ENCODE measurements at places on chromosomes 1 and 21.

GRCh38 chr1:226778657-226779058 lies 39.6 kb upstream of the ITPKB start:
- peak; percentile 92 for DNase-seq

DNA sequence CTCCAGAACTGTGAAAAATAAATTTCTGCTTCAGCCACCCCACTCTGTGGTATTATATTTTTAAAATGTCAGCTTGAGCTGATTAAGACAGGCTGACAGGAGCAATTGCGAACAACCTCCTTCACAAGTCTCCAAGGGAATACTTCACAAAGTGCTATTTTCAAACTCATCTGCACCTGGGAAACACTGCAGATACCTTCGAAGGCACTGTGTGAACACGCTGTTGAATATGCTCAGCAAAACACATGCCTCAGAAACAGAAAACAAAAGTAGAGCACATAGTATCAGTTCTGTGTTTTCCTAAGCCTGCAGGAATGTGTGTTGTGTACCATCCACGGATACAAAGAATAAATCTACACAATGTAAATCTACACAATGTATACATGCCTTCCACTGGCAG lies 10.6 kb downstream of the TSPAN2 start:
- DNase-seq = no peak

- no peak for DNase-seq
These were observed 726.2 kb downstream of the USP25 start for GRCh38 chr21:16455978-16456377.

GRCh38 chr1:216710598-216711333 lies 12.5 kb downstream of the ESRRG start:
- no peak for DNase-seq

DNA sequence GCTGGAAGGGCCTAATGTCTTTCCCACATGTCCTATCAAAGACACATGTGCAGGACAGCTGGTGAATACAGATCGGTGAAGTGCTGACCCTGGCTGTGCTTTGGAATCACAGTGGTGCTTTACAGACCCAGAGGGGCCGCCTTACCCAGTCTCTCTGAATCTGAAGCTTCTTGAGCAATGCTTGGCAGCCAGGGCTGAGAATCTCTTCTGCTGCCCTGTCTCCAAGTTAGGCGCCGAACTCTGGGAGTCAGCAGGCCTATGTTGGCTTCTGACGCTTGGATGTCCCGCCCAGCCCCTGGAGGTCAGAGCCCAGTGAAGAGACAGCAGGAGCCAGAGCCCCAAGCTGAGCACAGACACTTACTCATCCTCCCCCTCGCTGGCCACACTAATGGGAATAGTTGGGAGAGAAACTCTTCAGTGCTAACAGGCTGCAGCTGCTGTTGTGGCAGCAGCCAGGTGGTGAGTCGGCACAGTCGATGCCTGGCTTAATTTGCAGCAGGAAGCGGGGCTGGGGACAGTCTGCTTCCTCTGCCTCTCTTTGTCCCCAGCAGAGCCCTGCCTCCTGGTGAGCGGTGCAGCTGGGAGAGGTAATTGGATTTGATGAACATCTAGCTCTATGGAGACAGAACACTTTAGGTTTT lies 68.1 kb downstream of the URB2 start:
- peak; percentile 47 for DNase-seq

- no peak for DNase-seq
These were observed 155.7 kb downstream of the FGGY start for GRCh38 chr1:59452559-59452958.

GRCh38 chr1:35929730-35930592 lies 944 bp upstream of the AGO3 start:
- DNase-seq = peak; percentile 48

GRCh38 chr1:45473302-45473701 lies 17.7 kb downstream of the TESK2 start:
- DNase-seq = no peak

GRCh38 chr1:84715342-84716019 lies 25.2 kb upstream of the SSX2IP start:
- no peak for DNase-seq

DNA sequence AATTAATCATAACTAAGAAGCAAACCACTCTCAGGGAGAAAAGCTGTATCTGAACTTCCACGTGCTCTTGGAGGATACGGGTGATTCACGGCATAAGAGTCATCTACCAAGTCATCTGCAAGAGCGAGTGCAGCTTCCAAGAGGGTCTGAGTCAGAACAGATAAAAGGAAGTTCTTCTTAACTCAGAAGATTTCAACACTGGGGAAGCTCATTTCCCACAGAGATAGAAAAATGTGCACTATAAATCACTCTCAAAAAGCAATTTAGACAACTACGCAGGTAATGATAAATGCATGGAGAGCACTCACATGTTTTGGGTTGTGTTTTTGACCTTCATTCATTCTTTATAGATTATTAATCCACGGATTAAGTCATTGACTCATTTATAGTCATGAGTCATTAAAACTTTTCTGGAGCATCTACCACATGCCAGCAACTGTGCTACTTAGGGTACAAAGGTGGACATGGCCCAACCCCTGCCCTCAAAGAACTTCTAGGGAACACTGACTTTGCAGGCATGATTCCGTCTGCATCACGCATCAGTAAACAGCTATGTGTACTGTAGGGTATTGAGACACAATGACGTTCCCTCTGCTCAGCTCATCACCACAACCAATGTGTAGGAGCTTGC lies 20.8 kb downstream of the KCNJ15 start:
- peak; percentile 99 for DNase-seq

DNA sequence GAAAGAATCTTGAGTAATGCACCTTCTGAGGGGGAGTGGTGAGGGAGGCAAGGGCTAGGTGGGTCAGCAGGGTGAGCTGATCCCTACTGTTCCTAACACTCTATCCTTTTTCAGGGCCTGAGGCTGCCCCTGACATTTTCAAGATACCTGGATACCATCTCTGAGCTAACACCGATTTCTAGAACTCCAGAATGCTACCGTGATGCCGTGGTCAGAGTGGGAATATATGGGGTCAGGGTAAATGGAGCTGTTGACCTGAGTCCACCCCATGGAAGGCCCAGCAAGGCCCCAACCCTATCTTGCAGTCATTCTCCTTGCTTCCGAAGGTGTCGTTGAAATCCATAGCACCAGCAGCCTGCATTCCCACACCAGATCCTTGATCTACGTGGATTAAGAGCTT lies 18.0 kb upstream of the PTPRF start:
- DNase-seq = no peak

DNA sequence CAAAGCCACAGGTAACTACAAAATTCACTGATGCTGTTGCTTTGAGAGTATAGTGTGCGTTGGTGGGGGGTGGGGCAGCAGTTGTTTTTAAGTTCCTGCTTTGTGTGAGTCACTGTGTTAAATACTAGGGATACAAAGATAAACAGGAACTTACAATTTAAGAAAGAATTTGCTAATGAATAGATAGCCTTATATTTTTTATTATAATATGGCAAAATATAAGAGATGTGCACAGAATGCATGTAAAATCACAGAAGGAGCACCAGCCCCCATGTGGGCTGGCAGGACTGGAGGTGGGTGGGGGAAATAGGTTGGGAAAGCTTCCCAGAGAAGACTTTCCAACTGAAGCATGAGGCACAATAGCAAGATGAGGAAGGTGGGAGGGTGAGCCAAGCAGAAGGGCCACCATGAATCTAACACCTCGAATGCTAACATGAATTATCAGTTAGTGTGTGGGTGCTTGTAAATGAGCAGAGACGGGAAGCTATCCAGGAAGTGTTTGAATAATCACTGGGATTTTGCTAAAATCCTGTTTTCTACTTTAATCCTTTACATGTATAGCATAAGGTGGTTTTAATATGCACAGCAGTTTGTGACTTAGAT lies 57.0 kb upstream of the RAVER2 start:
- DNase-seq = no peak

DNA sequence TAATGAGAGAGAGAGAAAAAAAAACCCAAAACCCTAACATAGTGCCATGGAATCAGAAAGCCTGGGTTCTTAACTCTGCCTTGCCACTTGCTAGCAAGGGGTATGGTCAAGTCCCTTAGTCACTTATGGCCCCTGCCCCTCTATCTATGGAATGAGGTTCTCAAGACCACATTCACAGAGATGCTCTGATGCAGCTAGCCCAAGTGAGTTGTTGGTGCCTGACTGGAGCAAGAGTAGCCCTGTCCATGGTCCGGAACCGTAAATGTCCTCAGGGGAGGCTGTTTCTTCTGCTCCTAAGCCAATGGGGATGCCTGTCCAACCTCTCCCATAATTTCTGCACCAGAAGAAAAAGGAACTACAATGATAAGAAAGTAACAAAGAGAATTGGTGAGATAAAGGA lies 56.8 kb downstream of the CSMD2 start:
- no peak for DNase-seq

- DNase-seq = peak; percentile 99
These were observed at the start of the genes C1orf50 and P3H1 for GRCh38 chr1:42766741-42767509. Gene C1orf50, plus strand, starts transcription at chr1:42767249. Its CDS starts 63 bp downstream, at chr1:42767312. Gene P3H1, minus strand, starts transcription at chr1:42767028. Its CDS starts 57 bp downstream, at chr1:42766971.

- DNase-seq = peak; percentile 69
These were observed 92.5 kb upstream of the RUNX3 start for GRCh38 chr1:25022361-25023189.

- no peak for DNase-seq
These were observed 299.8 kb downstream of the DISC1 start for GRCh38 chr1:231926340-231926739.

DNA sequence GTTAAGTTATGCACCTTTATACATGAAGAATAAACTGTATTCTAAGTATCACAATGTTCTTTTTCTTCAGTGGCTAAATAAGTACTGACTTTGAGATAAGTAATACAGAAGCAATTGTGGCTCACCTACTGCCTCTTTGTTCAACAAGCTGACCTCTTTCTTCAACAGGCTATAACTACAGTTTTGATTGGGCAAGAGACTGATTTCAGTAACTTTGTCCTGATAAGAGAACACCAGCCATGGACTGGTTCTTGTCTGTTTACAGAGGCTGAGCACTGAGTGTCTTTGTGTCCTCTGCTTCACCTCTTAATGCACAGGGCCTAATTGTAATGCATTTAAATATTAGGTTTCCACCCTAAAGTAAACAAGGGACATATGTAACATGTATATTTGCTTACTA lies 34.6 kb upstream of the PDE4B start:
- DNase-seq = no peak

DNA sequence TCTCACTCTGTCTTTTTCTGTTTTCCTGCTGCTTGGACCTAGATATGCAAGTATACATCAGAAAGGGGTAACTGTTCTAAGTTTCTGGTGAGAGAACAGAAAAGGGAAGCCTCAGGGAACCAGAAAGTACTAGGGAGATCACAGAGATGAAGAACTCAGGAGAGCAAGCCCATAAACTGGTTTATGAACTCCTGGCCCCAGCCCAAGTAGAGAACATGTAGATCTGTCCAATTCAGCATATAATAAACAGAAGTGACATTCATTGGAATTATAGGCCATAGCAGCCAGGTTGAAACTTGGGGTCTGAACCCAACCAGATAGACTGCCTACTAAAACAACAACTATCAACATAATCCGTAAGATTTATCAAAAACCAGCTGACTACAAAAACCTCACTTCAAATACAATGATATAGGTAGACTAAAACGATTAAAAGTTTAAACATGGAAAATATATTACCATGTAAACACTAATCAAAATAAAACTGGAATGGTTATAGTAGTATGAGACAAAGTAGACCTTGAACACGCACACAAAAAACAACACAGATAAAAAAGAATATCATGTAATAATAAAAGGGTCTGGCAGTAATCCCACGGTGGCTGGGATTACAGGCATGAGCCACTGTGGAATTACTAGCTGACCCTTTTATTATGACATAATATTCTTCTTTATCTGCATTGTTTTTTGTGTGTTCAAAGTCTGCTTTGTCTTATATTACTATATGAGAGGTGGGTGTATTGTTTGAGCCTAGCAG lies 65.0 kb downstream of the ZSWIM5 start:
- no peak for DNase-seq
